ENCODE measurements at places on chromosomes 11 and 22.

DNA sequence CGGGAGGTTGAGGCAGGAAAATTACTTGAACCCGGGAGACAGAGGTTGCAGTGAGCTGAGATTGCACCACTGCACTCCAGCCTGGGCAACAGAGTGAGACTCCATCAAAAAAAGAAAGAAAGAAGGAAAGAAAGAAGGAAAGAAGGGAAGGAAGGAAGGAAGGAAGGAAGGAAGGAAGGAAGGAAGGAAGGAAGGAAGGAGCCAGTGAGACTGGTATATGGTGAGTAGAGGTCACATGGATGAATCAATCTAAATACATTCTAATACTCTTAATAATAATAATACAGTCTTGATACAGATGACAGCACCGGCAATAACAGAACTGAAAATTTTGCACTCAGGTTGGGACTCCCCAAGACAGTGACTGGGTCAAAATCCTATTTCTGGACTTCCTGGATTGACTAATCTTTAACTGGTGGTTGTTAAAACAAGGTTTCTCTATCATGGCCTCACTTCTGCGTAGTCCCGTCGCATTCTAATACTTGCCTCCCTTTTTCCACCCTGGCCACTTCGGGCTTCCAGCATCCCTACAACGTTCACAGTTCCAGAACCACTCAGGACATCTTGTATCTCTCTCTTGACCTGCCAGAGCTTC lies 53.5 kb upstream of the EIF3M start:
- DNase-seq, result no peak

GRCh38 chr22:42202669-42203068 lies 67.8 kb downstream of the TCF20 start:
- peak; percentile 46 for DNase-seq

- DNase-seq, result no peak
Observed at GRCh38 chr22:22798716-22799115, 88.9 kb upstream of the IGLL5 start.

GRCh38 chr11:134521001-134521400 lies 109.0 kb upstream of the B3GAT1 start:
- DNase-seq, result no peak

DNA sequence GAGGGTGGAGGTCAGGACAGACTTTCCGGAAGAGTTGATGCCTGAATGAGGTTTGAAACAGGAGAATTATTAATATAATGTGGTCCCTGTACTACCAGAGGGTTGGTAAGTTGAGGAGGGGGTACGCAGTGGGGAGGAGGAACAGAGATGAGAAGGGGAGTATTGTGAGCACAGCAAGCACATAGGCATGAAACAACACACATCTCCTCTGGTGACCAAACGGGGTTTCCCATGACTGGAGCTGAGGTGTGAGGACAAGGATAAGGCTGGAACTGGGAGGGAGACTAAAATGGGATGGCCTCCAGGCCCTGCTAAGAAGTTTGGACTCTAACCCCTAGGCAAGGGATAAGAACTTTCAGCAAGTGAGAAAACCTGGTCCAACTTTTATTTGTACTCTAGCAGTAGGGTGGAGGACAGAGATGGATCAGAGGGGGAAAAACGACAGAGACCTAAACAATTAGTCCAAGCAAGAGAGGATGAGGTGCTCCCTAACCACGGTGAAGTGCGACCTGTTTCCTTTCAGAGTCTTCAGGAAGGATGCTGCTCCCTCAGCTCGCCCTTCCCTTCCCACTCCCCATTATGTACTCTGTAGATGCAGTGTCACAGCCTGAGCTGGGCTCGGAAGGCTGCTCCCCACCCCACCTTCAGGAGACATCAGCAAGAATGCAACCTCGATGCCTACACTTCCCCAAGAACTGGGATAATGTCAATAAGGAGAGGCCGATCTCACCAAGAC lies 59.2 kb downstream of the BTG4 start:
- DNase-seq, result no peak

DNA sequence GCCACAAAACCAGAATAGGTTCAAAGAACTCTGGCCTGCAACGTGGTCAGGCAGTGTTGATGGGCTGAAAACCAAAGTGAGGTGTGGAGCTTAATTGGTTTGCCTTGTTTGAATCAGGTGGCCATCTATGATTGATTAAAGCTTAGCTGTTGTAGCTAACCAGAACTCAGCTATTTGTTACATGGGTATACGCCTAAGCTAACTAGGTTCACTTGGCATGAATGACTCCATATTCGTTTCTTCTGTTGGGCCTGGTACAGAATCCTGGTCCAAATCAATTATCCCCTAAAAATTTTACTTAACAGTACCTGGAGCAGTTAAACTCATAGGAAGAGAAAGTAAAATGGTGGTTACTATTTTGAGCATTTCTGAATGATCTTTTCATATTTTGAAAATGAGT lies 7.7 kb upstream of the BAIAP2L2 start:
- DNase-seq, result no peak

GRCh38 chr22:17920145-17920605 lies 104.2 kb downstream of the MICAL3 start:
- DNase-seq, result no peak

GRCh38 chr22:26979294-26979693 lies 321.9 kb downstream of the MIAT start:
- no peak for DNase-seq

DNA sequence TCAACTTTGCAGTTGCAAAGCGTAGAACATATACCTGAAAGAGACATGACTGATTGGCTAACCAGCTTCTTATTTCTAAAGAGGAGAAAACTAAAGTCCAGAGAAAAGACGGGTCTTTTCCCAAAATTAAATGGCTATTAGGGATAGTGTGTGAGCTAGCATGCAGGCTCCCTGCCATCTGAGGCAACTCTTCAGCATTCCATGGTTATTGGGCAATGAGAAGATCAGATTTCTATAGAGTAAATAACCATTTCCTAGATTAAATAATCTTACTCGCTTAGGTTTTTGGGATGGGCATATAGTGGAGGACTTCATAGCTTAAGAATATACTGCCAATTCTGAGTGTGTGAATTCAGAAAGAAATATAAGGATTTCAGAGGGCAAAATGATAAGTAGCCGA lies 95.0 kb downstream of the PDHX start:
- no peak for DNase-seq

DNA sequence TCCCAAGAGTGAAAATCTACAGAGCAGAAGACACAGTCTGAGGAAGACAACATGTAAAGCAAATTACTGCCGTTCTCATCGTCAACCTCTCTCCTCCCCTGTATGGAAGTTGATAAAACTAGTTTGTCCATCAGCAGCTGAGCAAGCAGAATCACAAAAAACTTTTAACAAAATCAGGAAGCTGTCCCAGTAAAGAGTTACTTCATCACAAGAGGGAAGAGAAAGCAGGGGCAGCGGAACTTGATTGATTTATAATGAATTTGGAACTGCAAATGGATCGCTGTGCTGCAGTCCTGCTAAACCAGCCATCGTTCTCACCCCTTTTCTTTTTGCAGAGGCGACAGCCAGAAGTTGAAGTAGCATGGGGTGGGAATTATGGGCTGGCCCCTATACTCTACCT lies 13.7 kb upstream of the UCP3 start:
- no peak for DNase-seq

GRCh38 chr22:45332001-45332400 lies 22.3 kb downstream of the FAM118A start:
- DNase-seq, result no peak

DNA sequence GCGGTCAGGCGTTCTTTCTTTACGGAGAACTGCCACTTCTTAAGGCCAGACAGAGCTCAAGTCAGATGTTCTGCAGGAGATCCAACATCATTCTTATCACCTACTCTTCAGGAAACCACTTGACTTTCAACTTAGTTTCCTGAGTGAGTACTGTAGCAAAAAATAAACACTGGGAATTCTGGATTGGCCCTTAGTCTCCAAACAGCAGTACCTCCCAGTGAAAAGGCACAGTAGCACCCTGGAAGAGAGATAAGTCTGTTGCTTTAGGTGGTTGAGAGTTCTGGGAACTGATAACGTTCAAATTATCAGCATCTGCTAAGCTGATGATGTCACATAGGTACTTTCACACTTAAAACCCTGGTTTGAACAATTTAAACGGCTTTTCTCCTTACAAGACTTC lies 971.8 kb upstream of the TENM4 start:
- no peak for DNase-seq

GRCh38 chr11:76648061-76648460 lies 22.5 kb downstream of the LRRC32 start:
- no peak for DNase-seq

DNA sequence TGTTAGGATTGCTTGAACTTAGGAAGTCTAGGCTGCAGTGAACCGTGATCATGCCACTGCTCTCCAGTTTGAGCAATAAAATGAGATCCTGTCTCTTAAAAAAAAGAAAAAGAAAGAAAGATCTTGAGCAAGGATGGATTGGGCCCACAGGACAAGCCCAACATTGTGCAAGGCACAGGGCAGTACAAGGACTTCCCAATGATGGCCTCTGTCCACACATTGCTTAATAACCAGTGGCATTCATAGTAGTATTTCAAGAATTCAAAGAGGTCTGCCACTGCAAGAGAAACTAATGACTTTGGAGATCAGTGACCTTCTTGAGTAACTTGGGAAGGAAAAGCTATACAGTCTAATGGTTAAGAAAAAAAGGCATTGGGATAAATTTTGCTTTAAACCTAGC lies 44.6 kb downstream of the SEZ6L start:
- DNase-seq, result no peak

DNA sequence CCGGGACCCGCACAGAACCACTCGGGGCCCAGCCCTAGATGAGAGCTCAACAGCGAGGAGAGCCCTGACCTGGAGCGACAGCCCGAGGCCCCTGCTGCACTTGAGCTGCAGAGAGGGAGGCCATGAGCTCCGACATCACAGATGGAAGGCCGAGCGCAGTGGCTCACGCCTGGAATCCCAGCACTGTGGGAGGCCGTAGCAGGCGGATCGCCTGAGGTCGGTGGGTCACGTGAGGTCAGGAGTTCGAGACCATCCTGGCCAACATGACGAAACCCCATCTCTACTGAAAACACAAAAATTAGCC lies 13.8 kb upstream of the BRSK2 start:
- DNase-seq, result no peak

- no peak for DNase-seq
Observed at GRCh38 chr11:46259971-46260560, 17.4 kb upstream of the CREB3L1 start.

DNA sequence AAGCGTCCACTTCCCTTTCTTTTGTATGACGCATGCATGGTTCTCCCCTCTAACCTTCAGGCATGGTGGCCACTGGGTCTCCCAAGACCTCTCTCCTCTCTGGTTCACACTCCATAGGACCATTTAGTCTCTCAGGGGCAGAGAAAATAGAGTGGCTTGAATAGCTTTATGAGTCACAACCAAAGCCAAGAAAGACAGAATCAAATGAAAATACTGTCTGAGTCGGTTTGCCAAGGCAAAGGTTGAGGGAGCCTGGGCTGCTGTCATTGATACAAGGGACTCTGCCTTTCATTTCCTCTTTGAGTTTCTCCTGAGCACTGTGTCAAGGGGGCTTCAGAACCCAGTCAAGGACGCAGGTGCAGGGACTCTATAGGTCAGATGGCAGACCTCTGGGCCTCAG lies 44.2 kb downstream of the TENM4 start:
- DNase-seq, result peak; percentile 8

DNA sequence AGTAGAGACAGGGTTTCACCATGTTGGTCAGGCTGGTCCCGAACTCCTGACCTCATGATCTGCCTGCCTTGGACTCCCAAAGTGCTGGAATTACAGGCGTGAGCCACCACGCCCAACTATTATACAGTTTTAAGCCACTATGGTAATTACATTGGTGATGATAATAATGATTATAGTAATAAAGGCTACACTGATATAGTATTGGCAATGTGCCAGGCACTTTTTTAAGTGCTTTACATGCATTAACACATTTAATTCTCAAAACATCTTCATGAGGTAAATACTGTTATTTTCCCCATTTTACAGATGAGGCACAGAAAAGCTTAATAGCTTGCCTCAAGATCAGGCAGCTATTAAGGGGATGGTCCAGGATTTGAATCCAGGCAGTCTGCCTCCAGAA lies 222.5 kb downstream of the SOX6 start:
- DNase-seq, result no peak

GRCh38 chr11:76424379-76424778 lies 20.4 kb upstream of the EMSY start:
- DNase-seq, result no peak

DNA sequence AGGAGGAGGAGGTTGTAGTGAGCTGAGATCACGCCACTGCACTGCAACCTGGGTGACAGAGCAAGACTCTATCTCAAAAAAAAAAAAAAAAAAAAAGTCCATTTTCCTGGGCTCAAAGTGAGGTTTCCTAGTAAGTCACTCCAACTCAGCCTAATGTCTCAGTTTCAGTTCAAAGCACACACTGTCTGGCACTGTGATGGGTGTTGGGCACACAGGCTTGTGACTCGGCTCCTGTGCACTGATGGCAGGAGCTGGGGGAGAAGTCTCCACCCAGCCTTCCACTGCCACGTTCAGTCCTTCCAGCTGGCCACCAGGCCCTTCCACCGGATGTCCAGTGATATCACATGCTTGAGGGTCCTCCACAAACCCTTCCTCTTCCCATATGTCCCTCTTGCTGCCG lies 186.0 kb downstream of the CEP164 start:
- no peak for DNase-seq

DNA sequence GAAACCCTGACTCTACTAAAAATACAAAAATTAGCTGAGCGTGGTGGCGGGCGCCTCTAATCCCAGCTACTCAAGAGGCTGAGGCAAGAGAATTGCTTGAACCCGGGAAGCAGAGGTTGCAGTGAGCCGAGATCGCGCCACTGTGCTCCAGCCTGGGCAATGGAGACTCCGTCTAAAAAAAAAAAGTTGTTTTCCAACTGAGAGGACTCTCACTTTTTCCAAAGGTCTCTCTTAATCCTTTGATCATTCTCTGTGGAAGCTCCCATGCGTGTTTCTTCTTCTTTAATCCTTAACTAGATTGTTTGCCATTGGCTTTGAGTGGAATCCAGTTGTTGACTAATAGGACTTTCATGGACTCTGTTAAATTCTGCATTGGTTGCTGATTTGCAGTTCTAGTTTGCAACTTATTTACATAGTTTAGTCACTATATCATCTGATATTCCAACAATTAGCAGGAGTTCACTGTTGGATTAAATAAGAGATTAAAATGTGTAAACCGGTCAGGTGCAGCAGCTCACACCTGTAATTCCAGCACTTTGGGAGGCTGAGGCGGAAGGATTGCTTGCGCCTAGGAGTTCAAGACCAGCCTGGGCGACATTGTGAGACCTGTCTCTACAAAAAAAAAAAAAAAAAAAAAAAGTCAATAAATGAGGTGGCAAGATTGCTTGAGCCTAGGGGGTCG lies 79.7 kb downstream of the C22orf31 start:
- no peak for DNase-seq

GRCh38 chr11:15288863-15289262 lies 174.1 kb downstream of the INSC start:
- DNase-seq, result no peak

- no peak for DNase-seq
Observed at GRCh38 chr11:109298865-109299264, 123.1 kb upstream of the C11orf87 start.

DNA sequence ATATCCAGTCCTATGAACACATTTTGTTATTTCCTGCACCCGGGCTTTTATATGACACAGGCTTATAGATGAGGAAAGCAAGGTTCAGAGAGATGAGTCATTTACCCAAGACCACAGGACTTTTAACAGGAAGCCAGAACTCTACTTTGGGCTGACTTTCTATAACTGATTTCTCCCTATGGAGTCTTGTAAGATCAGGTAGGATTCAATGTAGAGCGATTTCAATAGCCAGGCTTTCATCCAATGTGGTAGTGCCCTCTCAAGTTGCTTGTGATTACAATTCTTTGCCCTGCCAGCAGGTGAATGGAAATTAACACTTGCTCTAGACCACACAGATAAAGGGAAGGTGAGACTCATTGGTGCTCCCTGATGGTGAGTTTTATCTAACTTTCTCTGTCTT lies 378.3 kb downstream of the INSC start:
- peak; percentile 47 for DNase-seq

All from ELR (cell line).